ENCODE measurements at places on chromosomes 2 and 18. TPM values are rescaled to one million over a fixed set of nuclear protein-coding genes. Genes with fewer than 3 reads are reported as not detected.

GRCh38 chr2:229254206-229254605 lies 16.9 kb downstream of the PID1 start:
- no peak for DNase-seq

- no peak for DNase-seq
Measured at GRCh38 chr2:144989579-144990270, 469.8 kb upstream of the ZEB2 start.

Gene SMYD5
- polyA plus RNA-seq: 17.0 TPM

GRCh38 chr2:203650860-203651613 lies 55.4 kb upstream of the CD28 start:
- no peak for DNase-seq

- DNase-seq: no peak
Measured at GRCh38 chr2:217706095-217706494, 296.7 kb downstream of the TNS1 start.

GRCh38 chr18:71001597-71001996 lies 712.8 kb downstream of the SOCS6 start:
- DNase-seq: no peak

Gene SP140
- 0.12 TPM for polyA plus RNA-seq

Gene IL1R2
- 0.70 TPM for polyA plus RNA-seq

DNA sequence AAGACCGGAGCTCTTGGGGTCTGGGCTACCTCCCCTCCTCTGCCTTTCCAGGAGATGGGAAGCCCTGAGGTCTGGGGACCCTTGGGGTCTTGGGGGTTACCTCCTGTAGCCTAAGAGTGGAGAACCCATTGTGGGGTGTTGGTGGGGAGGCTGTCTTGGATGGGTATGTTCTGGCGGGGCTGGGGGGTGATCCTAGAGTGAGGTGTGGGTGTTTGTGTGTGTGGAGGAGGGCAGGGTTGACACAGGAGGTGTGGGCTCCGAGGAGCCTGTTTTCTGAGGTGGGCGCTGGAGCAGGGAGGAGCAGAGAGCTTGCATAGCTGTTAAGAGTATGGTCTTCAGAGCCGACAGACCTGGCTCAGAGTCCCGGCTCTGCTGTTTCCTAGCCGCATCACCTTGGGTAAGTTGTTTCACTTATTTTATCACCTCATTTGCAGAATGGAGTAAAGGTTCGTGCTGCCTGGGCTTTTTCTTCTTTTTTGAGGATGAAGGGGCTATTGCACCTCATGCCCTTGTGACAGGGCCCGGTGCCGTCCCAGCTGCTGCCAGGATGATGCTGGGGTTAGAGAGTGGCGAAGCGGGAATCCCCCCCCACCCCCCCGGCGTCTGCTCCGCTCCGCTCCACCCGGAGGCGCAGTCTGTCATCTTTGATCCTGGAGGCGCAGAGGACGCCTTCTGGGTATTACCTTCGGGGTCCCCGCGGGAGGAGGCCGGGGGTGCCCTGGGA lies 17.2 kb downstream of the TET3 start:
- peak; percentile 45 for DNase-seq

DNA sequence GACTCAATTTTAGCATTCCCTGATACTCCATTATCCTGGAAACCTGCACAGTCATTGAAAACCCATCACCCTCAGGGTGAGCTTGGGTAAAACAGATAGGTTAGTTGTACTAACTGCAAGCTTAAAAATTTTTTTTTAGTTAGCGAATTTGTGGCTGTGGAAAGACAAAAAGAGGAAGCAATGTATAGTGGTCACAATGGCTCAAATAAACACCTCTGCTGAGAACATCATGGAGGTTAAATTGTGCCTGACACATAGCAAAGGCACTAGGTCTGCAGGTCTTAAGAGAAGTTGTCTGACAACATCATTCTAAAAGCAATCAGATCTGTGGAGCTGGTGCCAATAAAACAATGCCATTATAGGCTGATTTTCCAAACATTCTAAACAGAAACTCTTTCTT lies 84.4 kb upstream of the CAVIN2 start:
- DNase-seq: no peak

DNA sequence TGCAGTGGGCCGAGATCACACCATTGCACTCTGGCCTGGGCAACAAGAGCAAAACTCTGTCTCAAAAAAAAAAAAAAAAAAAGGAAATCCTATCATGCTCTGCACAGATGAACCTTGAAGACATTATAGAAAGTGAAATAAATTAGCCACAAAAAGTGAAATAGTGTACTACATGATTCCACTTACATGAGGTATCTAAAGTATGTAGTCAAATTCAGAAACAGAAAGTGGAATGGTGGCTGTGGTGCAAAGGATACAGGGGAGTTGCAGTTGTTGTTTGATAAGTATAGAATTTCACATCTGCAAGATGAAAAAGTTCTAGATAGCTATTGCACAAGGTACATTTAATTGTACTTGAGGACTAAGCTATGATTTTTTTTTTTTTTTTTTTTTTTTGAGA lies 5.2 kb downstream of the ZRANB3 start:
- DNase-seq: no peak

Gene SATB2
- polyA plus RNA-seq: 0.80 TPM

- no peak for DNase-seq
Measured at GRCh38 chr2:102074152-102074783, 68.3 kb upstream of the IL1R1 start.

DNA sequence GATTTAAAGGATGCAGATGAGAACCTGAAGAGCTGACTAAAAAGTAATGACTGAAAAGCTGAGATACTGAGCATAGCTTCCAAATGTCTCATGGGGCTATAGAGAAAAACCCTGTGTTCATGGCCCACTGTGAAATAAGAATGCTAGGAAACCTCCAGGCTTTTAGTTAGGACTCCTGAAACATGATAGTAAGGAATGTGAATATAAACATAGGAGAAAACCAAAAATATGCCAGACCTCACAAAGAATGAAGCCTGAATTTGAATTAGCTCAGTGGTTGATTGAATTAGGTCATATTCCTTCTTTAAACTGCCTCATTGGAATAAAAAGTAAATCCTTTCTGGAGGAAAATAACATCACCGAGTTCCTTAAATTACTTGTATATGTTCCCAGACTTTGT lies 194.5 kb upstream of the NXPH2 start:
- no peak for DNase-seq

DNA sequence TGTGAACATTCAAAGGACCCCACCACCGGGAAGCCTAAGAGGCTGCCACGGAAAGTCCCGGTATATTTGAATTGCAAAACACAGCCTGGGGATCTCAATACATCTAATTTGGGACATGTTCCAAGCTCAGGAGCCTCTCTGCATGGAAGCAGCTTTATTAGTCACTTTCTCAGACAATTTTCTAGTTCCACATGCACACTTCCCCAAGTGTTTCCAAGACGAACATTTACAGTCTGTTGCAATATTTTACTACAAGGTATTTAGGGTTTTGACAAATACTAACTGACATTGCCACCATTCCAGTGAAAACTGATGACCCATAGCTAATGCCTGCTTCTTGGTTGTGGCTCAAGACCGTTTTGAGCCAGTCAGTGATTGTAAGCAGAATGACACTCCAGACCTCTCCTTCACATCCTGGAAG lies 145.3 kb downstream of the NCKAP5 start:
- DNase-seq: no peak

DNA sequence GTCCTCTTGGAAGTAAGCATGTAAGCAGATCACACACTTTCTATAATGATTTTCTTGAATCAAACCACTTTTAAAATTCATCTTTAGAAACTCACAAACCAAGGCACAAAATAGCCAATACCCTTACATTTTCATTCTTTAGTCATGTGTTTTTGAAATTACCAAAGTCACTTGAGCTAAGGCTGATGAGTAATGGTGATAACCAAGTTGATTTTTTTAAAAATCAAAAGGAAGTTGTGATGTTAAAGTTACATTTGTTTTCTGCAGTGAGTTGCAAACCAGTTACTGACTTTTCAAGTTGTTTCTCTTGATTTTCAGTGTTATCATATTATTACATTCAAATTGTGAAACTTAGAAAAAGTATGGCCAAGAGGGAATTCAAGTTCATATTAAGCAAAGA lies 21.5 kb upstream of the IL18RAP start:
- no peak for DNase-seq

Gene CHST9
- 17.2 TPM for polyA plus RNA-seq

DNA sequence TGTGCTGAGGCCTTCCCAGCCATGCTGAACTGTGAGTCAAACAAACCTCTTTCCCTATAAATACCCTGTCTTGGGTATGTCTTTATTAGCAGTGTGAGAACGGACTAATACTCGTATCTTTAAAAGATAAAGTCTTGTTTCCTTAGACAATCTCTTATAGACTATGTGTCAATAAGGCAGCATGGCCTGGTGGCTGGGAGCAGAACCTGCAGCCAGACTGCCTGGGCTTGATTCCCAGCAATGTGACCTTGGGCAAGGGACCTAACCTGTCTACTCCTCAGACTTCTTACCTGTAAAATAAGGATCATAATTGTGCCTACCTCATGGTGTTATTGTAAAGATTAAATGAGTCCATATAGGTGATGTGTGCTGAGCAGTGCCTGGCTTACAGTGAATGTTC lies 198.7 kb downstream of the CDH20 start:
- peak; percentile 42 for DNase-seq

DNA sequence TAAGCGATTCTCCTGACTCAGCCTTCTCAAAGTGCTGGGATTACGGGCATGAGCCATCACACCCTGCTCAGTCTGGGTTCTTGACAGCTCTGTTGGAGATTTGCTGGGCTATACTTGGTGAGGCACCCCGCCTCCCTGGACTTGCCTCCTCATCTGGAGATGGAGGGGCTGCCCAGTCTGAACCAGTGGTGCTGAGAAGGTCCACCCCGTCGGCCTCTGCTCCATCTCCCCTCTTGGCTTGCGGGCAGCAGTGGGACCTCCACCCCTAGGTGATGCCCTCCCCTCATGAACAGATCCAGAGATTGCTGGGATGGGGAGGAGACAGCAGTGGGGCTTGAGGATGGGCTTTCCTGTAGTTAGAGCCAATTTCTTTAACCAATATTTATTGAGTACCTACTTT lies 120.9 kb downstream of the CLIP4 start:
- no peak for DNase-seq

DNA sequence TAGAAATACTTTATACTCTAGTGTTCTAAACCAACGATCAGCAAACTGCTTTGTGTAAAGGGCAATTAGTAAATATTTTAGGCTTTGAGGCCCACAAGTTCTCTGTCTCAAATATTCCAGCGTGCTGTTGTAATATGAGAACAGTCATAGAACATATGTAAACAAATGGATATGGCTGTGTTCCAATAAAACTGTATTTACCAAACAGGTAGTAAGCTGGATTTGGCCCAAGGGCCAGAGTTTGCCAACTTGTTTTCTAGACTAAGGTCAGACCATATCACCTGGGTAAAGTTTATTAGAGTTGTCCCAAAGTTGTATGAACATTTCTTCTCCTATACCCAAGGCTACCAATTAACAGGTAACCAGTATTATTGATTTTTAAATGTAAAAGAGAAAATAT lies 303.2 kb upstream of the MC4R start:
- DNase-seq: peak; percentile 61

Gene MTCL1
- polyA plus RNA-seq: 18.4 TPM

DNA sequence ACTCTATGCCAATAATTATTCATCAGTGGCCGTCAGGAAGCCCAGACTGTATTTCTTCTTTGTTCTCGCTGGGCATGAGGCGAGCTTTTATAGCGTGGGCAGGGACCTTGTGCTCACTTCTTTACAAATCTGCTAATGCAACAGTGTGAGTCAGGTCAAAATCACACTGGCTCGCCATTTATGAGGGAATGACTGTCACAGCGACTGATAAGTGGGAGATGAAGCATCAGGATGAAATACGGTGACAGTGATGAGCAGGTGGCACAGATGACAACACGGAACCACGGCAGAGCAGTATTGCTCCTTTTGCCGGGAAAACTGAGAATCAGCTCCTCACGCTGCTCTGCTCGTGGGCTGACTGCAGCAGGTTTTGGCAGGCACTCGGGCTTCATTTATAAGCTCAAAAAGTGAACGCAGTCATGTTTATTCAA lies 20.5 kb downstream of the TYMS start:
- no peak for DNase-seq

Gene COL3A1
- polyA plus RNA-seq: 10.8 TPM

DNA sequence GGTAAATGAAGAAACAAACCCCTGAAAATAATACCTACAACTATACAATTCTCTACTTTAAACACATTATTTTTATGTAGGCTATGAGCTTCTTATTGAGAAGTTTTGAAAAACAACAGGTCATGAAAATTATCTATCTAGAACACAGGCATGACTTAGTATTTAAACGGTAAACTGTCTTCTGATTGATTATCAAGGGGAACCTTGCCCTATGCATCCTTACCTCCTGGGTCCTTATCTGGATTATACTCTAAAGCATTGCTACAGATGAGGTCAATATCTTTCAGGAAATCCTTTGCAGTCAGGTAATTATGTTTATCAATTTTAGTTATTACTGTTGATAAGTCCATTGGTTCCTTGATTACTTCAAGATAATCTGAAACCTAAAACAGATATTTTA lies 144.3 kb downstream of the ATAD2B start:
- DNase-seq: no peak
